ENCODE measurements at places on chromosomes 3 and 15.
A peak's percentile ranks its signal among the peaks of the same experiment; 100 is the strongest.

DNA sequence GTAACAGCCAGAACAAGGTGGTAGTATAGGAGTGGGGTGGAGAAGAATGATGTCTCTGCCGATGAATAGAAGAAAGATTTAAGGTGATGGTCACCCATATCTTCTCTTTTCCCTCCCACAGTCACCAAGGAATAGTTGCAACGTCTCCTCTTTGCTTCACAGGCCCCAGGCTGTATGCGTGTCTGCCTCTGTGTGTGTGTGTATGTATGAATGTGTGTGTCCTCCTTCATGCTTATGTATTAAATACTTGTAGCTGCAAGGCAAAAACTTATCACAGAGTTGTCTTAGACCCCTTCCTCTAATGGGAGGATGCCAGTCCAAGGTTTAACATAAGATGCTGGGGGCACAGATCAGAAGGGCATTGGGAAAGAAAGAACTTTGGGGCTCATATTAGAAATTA is 19.1 kb upstream of the BNC1 start:
- no peak for DNase-seq

- DNase-seq, result peak; percentile 24
These were observed 55.2 kb upstream of the CHRNA7 start for GRCh38 chr15:31974855-31975829.

GRCh38 chr15:100807028-100807427 is 72.6 kb upstream of the ALDH1A3 start:
- DNase-seq, result no peak

DNA sequence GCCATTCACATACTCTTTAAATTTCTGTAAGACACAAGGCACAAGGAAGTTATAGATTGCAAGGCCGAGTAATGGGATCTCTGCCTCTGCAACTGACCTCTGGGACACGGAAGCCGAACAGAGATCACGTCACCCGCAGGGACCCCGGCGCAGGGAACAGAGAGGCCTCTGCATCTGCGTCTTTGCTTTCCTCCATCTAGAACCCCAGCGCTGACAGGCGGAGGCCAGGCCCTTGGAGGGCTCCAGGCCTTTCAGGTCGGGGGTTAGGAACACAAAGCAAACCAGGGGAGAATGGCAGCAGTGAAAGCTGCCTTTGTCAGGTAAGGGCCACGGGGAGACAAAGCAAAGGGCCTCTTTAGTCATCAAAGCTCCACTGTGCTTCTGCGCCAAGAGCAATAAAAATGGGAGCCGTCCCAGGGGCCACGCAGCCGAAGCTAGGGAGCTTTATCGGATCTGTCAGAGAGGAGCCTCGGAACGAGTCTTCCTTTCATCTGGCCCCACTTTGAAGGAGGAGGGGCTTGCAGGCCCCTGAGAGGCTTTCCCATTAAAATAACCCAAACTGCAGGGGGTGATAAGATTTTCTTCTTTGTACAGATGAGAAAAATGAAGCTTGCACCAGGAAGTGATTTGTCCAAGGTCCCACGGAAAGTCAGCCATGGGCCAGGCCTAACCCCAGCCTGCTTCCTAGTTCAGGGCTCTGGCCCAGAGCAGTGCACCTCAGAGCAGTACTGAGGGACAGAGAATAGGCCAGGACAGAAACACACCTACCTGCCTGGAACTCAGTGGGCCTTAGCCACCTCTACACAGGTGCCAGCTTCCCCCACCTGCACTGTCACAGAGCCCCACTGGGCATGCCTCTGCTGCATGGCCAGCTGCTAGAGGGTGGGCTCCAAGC is 84.4 kb upstream of the RAD18 start:
- DNase-seq, result no peak

DNA sequence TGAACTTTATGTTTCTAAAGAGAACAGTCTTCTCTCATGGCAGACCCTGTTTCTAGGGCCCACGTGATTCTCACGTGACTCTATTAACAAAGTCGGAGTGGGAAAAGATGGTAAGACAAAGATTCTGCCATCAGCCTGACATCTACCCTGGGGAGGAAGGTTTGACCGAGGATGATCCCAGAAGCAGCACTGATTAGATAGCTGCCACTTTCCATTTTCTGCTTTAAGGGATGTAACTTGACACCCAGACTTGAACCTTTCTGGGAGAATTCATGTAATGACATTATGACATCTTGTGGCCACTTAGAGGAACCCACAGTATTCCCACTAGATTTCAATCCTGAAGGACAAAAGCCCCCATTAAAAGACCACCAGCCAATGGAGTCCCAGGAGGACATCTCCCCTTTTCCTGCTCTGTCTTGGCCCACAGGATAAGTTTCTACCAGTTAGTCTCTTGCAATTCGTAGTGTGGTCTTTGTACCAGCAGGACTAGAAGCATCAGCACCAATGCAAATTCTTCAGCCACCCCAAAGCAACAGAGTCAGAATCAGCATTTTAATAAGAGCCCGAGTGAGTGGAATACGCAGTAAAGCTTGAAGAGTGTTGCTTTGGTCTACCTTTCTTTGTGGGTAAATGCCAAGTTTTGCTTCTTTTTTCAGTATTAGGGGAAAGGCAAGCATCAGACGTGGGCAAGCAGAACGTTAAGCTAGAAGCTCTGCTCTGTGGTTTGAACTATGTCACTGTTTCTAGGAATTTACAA is 480.5 kb upstream of the PROK2 start:
- DNase-seq, result no peak

DNA sequence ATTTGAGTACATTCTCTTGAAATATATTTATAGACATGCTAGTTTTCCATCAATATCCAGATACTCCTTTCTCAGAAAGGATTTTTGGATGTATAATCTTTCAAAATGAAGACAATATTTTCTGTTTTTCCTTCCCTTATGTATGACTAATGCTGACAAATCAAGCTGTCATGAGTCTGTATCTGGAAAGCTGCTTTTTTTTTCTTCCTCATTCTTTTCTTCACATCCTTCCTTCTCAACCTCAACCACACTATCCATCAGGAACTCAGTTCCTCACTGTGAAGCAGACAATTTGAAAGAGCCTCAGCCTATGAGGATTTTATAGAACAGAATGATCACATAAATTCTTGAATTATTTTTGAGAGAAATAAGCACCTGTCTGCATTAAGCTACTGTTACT is 335.9 kb upstream of the EPHA6 start:
- DNase-seq, result no peak

- DNase-seq, result no peak
These were observed 22.9 kb downstream of the ITPR1 start for GRCh38 chr3:4515916-4516579.

GRCh38 chr3:151362751-151363174 is 21.8 kb downstream of the P2RY12 start:
- no peak for DNase-seq

GRCh38 chr3:112560307-112560706 is 1.5 kb downstream of the ATG3 start:
- no peak for DNase-seq

DNA sequence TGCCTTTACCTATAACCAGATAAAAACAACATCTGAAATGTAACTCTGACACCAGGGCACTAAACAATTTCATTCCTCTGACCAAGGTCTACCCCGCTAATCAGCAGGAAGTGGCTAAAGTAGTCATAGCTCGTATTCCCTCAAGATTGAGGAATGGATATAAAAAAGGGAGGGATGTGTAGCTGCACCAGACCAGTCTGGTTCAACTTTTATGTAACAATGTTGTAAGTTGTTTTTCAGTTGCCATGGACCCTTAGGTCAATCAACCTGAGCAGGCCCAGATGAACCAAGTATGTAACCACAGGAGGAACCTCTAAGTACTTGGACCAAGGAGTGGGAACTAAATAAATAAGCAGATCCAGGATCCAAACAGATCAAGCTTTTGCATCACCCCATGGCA is 28.4 kb upstream of the IFT57 start:
- no peak for DNase-seq

DNA sequence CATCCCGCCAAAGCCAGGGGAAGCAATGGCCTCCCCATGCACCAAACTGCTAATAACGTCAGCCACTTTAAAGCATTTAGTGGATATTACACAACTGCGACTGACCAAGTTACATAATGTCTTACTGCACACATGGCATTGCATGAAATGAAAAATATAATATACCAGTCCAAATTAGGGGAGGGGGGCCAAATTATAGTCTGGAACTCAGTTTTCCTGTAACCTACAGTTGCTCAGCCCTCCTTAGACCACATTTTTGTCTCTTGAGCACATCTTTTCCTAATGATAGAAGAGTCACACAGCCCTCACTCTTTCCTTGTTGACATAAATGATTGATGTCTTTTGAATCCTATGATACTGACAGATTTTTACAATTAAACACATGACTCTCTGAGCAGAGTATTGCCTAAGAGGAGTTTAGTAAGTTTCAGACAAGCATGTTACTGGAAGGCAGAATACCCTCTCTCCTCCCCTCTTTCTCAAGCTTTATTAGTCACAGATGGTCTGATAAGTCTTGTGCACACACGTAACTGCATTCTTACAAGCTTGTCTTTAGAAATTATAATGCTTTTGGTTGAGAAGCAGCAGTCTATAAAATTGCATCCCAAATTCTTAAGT is 1.1 kb upstream of the PLD1 start:
- no peak for DNase-seq

- DNase-seq, result peak; percentile 30
These were observed 52.1 kb downstream of the ITGB5 start for GRCh38 chr3:124834723-124835718.

DNA sequence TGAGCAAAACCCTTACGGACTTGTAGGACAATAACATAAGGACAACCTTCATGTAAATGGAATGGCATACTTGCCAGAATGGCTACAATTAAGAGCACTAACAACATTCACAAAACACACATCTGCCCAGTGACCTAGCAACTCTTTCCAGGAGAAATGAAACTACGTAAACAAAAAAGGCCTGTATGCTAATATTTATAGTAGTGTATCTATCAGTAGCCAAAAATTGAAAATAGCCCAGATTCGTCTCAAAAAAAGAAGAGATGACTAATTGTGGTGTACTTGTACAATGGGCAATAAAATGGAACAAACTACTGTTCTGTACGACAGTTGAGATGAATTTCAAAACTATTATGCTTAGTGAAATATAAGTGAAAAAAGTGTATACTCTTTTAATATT is 38.4 kb downstream of the CMC1 start:
- DNase-seq, result no peak

DNA sequence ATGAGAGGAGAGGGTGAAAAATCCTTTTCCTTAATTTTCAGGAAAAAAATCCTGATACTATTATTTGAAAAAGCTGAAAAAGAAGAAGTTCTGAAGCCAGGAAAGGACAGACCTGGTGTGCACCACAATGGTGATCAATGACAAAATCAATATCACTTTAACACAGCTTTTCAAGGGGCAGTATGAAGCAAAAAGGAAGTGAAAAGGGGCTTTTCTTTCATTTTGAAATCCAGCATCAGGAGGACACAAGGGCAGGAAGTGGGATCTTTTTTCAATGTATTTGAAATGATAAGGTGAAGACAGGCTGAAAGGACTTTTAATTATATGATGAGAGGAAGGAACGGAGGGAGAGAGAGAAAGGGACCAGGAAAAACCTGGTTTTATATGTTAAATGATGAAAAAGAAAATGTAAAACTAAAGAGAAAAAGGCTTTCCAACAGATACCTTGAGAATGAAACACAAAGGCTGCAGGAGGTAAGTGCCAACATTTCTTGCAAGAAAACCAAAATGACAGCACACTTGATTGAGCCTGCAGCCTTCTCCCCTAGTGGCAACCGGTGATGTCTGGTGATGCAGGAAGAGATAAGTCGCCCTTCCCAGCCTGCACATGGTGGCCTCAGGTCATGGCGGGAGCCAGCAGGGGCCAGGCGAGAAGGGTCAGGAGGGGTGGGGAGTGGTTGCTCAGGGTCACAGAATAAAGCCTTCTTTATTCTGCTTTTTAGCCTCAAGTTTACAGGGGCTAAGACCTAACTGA is 236.7 kb upstream of the WNT5A start:
- no peak for DNase-seq

GRCh38 chr15:40182358-40183029 is 21.6 kb downstream of the BUB1B start:
- DNase-seq, result no peak

GRCh38 chr3:31534065-31534425 is 1.3 kb downstream of the STT3B start:
- DNase-seq, result peak; percentile 21

GRCh38 chr3:56314842-56315241 is 153.4 kb downstream of the ERC2 start:
- DNase-seq, result no peak

DNA sequence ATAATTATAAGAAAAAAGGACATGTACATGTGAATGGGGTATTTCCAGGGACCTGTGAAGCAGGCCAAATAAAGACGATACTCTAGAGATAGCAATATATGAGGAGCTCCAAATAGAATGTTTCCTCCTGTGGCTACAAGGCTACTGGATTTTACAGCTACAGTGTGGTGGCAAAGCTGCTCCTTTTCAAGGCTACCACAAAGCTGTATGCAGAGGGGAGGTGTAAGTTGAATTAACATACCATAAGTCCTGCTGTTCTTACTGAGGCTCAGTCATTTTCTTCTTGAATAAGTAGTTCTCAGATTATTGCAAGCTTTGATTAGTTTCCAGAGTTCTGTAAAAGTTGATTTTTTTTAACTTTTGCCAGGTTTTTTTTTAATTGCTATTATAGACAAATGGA is 1184.6 kb upstream of the EPHA6 start:
- DNase-seq, result no peak
